LHCN-M2 (cell line): ENCODE measurements at places on chromosomes 2 and 18. TPM values are rescaled to one million over a fixed set of nuclear protein-coding genes. Genes with fewer than 3 reads are reported as not detected.

Gene RAB6C
- total RNA-seq: not detected in 2 replicates

Gene GAL3ST2
- not detected in 2 replicates for total RNA-seq

DNA sequence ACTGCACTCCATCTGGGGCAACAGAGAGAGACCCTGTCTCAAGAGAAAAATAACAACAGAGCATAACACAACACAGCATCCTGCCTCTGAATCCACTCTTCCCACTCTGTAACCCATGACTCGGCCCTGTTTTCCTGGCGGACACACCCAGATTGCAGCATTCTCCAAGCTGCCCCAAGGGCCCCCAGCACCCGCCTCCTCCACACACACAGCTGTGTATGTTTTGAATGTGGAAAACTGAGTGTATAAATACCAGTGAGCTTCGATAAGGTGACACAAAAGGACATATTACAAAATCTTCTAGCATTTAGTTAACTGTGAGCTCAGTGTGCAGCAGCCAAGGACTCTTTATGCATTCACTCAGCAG, 13.0 kb downstream of the IMPA2 start:
- peak; percentile 49 for DNase-seq

GRCh38 chr2:2662037-2662846, 331.2 kb upstream of the MYT1L start:
- no peak for DNase-seq

- peak; percentile 43 for DNase-seq
These were observed 847 bp downstream of the SERPINE2 start for GRCh38 chr2:224038049-224038829.

- DNase-seq: no peak
These were observed 171.3 kb upstream of the ID2 start for GRCh38 chr2:8510519-8510918.

Gene ARHGAP15
- total RNA-seq: 0.11 TPM in 1 of 2 replicates, not detected in the other

Gene GLI2
- total RNA-seq: 0.23 and 0.64 TPM in 2 replicates

DNA sequence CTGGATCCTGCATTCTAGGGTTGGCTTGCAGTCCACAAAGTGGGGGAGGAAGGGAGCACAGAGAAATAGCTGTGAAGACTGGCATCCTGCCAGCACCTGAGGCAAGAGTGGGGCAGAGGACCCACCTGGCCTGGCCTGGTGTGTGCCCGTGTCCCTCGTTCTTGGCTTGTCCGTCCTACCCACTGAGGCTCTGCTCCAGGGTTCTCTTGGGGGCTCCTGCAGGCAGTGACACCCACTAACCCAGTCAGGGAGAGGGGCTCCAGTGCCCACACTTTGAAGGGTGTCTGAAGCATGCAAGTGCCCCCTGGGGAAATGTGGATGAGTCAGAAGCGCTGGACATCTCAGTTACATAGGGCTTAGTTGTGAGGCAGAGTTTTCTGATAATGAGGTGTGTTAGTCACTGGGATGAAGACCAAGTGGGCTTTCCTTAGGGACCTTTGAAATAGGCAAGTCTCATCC, 79.4 kb downstream of the SLC4A3 start:
- DNase-seq: peak; percentile 50

Gene IL1RN
- not detected in 2 replicates for total RNA-seq

Gene EMILIN1
- 6.1 and 11.0 TPM in 2 replicates for total RNA-seq

GRCh38 chr2:161414042-161415033, 1.8 kb upstream of the TBR1 start:
- DNase-seq: peak; percentile 44

- DNase-seq: peak; percentile 50
These were observed 54.3 kb downstream of the PKDCC start for GRCh38 chr2:42102024-42102590.

Gene SYT4
- not detected in 2 replicates for total RNA-seq

DNA sequence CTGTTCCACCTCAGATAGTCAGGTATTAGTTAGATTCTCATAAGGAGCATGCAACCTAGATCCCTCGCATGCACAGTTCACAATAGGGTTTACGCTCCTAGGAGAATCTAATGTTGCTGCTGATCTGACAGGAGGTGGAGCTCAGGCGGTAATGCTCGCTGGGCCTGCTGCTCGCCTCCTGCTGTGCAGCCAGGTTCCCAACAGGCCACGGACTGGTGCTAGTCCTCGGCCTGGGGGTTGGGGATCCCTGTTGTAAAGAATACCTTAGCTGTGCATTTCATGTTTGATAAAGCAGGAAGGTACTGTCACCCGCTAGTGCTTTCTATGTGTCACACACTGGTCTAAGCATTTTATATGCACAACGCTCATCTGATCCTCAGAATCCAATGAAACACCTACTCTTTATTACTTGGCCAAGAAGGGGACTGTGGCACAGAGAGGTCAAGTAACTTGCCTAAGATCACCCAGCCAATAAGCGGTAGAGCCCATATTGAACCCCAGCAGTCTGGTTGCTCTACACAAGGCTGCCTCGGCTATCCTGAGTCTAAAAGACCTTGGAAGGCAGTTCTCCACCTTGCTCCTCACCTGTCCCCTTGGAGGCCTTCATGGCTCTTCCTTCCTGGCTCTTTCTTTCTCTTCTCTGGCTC, 35.8 kb downstream of the SLC4A3 start:
- DNase-seq: no peak

DNA sequence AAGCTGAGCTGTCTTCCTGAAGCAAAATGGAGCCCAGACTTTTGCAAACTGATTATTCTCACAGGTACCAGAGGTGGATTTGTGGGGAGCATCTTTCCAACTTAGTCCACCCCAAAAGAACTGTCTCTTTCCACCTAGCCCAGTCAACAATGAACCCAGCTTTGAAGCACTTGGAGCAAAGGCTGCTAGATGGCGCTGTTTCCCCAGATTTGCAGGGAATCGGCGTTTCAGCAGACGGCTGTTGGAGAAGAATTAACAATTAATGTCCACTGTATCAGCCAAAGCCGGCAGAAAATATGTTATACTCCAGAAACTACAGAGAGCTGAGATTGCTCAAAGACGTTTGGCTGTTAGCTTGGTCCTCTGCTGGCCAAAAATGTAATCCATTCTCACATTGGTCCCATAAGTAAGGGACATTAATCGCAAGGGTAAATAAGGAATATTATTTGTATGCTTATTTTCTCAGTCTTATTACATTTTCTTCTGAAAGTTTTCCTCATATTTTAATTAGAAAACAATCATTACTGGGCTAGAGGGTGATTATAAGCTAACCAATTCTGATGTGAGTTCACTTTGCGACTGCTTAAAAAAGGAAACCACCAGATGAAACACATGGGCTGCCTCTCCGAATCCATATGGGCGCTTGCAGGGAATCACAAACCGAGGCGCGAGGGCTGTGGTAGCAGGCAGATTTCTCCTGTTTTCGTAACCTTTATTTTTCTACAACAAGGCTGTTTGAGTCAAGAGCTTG, 423.8 kb upstream of the MEX3C start:
- DNase-seq: no peak
